ENCODE measurements at places on chromosomes 6 and 20. TPM values are rescaled to one million over a fixed set of nuclear protein-coding genes. Genes with fewer than 3 reads are reported as not detected.

GRCh38 chr20:61311656-61312387, 59.8 kb downstream of the CDH4 start:
- H3K27me3 ChIP-seq = no peaks in the 10 kb centered on the region
- no peak overlapping the region for H3K27ac ChIP-seq
- no peak overlapping the region for H3K4me3 ChIP-seq
- no peaks in the 10 kb centered on the region for H3K36me3 ChIP-seq
- no peaks in the 10 kb centered on the region for H3K4me1 ChIP-seq

The CPNE5 gene
- 0.61 TPM for total RNA-seq

DNA sequence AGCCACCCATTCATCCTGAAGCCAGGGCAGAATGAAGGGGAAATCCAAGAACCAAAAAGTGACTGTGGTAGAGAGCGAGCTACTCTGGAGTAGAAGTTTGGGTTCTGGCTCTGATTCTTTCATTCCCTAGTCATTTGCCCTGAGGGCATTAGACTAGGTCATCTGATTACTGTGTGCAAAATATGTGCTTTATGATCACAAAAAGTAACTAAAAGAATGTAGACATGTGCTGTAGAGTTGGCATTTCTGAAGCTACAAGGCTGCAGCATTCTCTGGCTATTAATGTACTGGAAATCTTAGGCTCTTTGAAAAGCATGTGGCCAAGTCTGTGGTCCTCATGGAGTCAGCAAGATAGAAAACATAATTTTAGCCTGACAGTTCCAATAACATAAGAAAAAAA, 94.2 kb downstream of the TBC1D7 start:
- H3K4me1 ChIP-seq = peaks cover 10% of the 10 kb centered on the region
- H3K4me3 ChIP-seq = no peak overlapping the region
- peaks cover 3% of the 10 kb centered on the region for H3K36me3 ChIP-seq
- no peak for DNase-seq
- H3K27me3 ChIP-seq = peaks cover 31% of the 10 kb centered on the region
- H3K27ac ChIP-seq = no peak overlapping the region

DNA sequence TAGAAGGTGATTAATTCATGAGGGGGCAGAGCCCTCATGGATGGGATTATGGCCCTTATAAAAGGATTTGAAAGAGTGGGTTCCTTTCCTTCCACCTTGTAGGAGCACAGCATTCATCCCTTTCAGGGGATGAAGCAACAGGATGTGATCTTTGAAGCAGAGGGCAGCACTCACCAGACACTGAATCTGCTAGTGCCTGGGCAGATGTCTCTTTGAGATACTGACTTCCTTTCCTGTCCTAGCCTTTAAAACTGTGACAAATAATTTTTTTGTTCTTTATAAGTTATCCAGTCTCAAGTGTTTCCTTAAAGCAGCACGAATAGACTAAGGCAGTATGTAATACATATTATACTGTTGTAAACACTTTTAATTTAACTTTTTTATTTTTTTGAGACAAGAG, 538.6 kb upstream of the RNF217 start:
- no peaks in the 10 kb centered on the region for H3K27me3 ChIP-seq
- no peak overlapping the region for H3K27ac ChIP-seq
- DNase-seq = no peak
- no peaks in the 10 kb centered on the region for H3K36me3 ChIP-seq

The TFAP2A gene
- not detected for total RNA-seq

The SRXN1 gene
- 30.2 TPM for total RNA-seq

DNA sequence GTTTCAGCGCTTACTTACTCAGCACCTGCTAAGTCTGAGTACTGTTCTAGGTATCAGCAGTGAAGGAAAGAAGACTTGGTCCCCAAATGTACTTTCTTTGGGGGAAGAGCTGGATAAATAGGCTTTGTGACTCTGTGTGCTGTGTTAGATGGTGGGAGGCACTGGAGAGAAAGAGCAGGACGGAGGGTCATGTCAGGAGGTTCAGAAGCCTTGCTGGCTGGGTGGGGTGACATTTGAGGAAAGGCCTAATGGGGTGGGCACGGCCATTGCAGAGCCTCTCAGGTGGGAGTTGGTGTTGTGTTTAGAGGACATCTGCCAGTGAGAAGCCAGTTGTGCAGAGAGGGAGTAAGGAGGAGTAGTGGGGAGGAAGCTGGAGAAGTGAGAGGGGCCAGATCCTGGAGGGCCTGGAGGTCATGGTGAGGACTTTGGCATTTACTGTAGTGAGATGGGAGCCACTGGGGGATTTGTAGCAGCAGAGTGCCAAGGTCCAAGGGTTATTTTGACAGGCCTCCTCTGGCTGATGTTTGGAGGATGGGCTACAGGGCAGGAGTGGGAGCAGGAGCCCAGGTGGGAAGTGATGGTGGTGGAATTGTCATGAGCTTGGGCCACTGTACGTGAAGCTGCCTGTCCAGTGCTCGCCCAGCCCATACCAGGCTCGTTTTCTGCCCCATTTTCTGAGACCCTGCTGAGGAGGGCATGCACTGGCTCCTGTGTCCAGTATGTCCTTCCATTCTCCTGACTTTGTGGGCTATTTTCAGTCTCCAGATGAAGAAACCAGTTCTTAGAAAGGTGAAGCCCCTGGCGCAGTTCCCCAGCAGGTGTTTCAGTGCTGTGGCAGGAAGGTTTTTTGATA, 886 bp downstream of the SDCBP2 start:
- H3K27ac ChIP-seq = no peak overlapping the region
- no peak for DNase-seq
- H3K36me3 ChIP-seq = peaks cover 16% of the 10 kb centered on the region
- peaks cover 33% of the 10 kb centered on the region for H3K4me1 ChIP-seq
- no peak overlapping the region for H3K4me3 ChIP-seq

The WFDC10B gene
- not detected for total RNA-seq

The DLK2 gene
- total RNA-seq = 1.5 TPM

The MGME1 gene
- 33.6 TPM for total RNA-seq

GRCh38 chr6:121971931-121972335, 427.5 kb upstream of the HSF2 start:
- DNase-seq = no peak
- H3K4me3 ChIP-seq = no peak overlapping the region
- no peak overlapping the region for H3K27ac ChIP-seq
- no peaks in the 10 kb centered on the region for H3K27me3 ChIP-seq
- no peaks in the 10 kb centered on the region for H3K4me1 ChIP-seq
- H3K36me3 ChIP-seq = no peaks in the 10 kb centered on the region

GRCh38 chr6:170279977-170280688, 10.7 kb downstream of the DLL1 start:
- DNase-seq = no peak
- peak overlapping the region; percentile 30 for H3K4me3 ChIP-seq
- H3K4me1 ChIP-seq = no peaks in the 10 kb centered on the region
- peaks cover 54% of the 10 kb centered on the region for H3K27me3 ChIP-seq
- H3K27ac ChIP-seq = no peak overlapping the region

The NT5E gene
- 12.5 TPM for total RNA-seq

GRCh38 chr6:13194852-13195251, 133.5 kb downstream of the TBC1D7 start:
- no peak overlapping the region for H3K4me3 ChIP-seq
- H3K27me3 ChIP-seq = peaks cover 23% of the 10 kb centered on the region
- no peak overlapping the region for H3K27ac ChIP-seq

DNA sequence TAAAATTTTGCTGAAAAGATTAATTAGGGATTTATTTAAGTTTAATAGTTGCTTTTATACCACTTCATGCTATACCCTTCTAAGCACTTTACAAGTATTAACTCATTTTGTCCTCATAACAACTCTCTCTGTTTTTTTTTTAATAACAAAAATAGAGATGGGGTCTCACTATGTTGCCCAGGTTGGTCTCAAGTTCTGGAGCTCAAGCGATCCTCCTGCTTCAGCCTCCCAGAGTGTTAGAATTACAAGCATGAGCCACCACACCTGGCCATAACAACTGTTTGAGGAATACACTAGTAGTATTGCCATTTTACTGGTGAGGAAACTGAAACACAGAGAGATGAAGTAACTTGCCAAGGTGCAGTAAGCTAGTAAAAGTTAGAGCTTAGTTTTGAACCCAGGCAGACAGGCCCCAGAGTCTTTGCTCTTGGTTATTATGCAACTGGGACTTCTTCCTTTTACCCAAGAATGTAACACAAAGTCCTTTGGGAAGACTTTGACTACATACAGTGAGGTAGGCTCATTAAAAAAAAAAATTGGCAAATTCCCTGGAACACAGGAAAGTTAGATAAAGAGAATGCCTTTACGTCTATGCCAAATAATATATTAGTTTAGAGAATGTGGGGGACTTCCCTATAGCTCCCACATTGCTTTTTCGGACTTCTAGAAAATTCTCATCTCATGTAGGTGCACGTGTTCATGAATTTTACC, 11.4 kb downstream of the ANKS1A start:
- no peaks in the 10 kb centered on the region for H3K27me3 ChIP-seq
- H3K27ac ChIP-seq = no peak overlapping the region
- H3K4me1 ChIP-seq = peaks cover 13% of the 10 kb centered on the region
- H3K36me3 ChIP-seq = no peaks in the 10 kb centered on the region
- H3K4me3 ChIP-seq = no peak overlapping the region

GRCh38 chr20:44809380-44810060, 826 bp downstream of the RIMS4 start:
- peaks cover 64% of the 10 kb centered on the region for H3K27me3 ChIP-seq
- no peak overlapping the region for H3K4me3 ChIP-seq
- H3K36me3 ChIP-seq = no peaks in the 10 kb centered on the region
- DNase-seq = no peak

- H3K27me3 ChIP-seq = no peaks in the 10 kb centered on the region
- no peak overlapping the region for H3K4me3 ChIP-seq
- no peak overlapping the region for H3K27ac ChIP-seq
- no peaks in the 10 kb centered on the region for H3K4me1 ChIP-seq
Observed at GRCh38 chr6:72886170-72886569, 264.3 kb downstream of the KCNQ5 start.

The GID8 gene
- 52.5 TPM for total RNA-seq

DNA sequence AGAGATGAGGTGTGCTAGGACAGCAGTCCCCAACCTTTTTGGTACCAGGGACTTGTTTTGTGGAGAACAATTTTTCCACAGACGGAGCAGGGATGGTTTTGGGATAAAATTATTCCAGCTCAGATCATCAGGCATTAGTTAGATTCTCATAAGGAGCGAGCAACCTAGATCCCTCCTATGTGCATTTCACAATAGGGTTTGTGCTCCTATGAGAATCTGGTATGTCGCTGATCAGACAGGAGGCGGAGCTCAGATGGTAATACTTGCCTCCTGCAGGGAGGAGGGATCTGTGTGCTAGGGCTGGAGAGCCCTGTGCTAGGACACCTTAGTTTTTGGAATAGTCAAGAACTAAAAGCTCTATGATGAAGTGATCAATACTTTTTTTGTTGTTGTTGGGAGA, 2.5 kb downstream of the SMIM13 start:
- H3K4me3 ChIP-seq = no peak overlapping the region
- H3K36me3 ChIP-seq = peaks cover 10% of the 10 kb centered on the region
- no peak overlapping the region for H3K27ac ChIP-seq
- H3K4me1 ChIP-seq = peaks cover 43% of the 10 kb centered on the region
- DNase-seq = no peak

GRCh38 chr6:121436274-121436857, 920 bp downstream of the GJA1 start:
- H3K27ac ChIP-seq = no peak overlapping the region
- peak overlapping the region; percentile 72 for H3K4me3 ChIP-seq
- peaks cover 22% of the 10 kb centered on the region for H3K4me1 ChIP-seq
- H3K36me3 ChIP-seq = no peaks in the 10 kb centered on the region
- no peak for DNase-seq

DNA sequence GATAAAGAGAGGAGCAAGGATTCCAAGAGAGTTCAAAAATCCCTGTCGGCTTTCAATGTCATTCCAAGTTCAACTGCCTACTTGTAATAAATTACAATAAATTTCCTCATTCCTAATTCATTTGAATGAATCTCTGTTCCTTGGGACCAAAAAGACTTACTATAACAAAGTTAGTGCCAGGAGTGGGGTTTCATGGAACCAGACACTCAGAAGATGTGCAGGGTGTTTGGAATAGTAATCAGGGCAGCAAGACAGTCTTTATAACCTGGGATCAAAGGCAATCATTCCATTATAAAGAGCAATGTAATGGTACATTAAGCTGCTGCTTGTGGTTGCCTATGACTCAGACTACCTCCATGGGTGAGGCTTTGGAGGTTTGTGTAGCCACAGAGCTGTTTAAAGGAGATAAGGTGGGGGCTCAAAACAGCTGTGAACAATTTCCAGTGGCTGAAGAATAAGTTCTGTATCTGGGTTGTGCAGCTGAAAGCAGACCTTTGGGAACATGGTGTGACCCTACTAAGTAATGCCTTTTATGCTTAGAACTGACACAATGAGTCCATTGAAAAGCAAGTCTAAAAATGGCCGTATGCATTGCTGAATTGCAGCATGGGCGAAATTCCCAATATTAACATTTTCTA, 159.9 kb downstream of the LINC00237 start:
- H3K27me3 ChIP-seq = peaks cover 2% of the 10 kb centered on the region
- no peak overlapping the region for H3K4me3 ChIP-seq
- H3K4me1 ChIP-seq = no peaks in the 10 kb centered on the region
- no peak for DNase-seq
- no peak overlapping the region for H3K27ac ChIP-seq

DNA sequence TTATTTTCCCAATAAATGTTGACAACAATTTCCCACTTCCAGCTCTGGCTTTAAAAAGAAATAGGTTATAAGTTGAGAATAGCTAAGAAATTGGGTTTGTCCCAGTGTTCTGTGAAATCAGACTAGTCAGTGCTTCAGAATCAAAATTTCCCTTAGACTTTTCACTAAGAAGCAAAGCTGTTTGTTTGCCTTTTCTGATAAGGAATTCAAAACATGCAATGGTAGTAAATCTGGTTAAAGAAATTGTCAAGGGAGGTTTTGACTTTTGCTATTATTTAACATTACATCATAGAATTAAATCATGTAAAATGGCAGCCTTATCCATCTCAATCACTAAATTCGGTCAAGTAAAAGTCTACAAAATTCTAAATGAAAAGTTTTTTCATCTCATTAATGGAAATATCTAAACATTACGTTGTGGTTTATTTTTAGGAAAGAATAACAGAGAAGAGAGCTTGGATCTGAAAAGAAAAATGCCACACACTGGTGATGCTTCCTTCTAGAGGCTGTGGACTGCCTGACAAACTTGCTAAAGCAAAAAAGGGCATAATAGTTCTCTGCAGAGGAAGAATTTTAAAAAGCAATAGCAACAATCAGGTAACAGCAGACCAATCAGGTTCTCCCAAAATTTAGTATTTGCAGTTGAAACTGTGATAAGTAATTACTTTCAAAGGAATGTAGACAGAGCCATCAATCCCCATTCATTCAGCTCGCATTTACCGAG, 36.4 kb downstream of the PLAGL1 start:
- no peak for DNase-seq
- no peak overlapping the region for H3K4me3 ChIP-seq
- H3K27ac ChIP-seq = no peak overlapping the region
- no peaks in the 10 kb centered on the region for H3K27me3 ChIP-seq
- H3K36me3 ChIP-seq = no peaks in the 10 kb centered on the region

- DNase-seq = no peak
- peaks cover 2% of the 10 kb centered on the region for H3K27me3 ChIP-seq
- no peaks in the 10 kb centered on the region for H3K36me3 ChIP-seq
- peaks cover 67% of the 10 kb centered on the region for H3K4me1 ChIP-seq
- H3K4me3 ChIP-seq = no peak overlapping the region
Observed at GRCh38 chr20:53846640-53847039, 223.8 kb downstream of the BCAS1 start.

Measured in activated T-helper 1 cell treated with anti-CD3 and anti-CD28 coated beads, Interleukin-12 subunit alpha, Interleukin-12 subunit beta, Interleukin-2, Interleukin-4 antibody, amounts not matched to agents 30 ng/mL and 10 ng/mL and 1 ng/mL, durations not matched to agents 14 hours and 24 hours and 36 hours (primary cell).